ENCODE measurements at places on chromosomes 7 and 10.

DNA sequence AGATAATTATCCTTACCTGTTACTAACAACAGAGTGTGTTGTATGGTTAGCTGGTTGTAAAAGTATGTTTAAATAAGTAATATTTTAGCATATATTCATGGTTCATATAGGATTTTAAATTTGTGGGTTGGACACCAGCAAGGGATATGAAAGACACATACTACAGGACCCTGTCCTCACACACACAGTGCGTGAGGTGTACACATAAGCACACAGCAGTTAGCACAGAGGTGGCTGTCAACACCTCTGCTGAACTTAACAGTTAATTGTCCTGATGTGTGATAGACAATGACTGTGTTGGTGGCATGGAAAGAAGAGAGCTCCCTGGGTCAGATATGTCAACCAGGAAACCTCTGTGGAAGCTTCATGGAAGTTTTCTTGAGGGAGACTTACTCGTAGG, 23.3 kb upstream of the NUP42 start:
- DNase-seq: no peak

GRCh38 chr10:111087968-111088505, 11.2 kb downstream of the ADRA2A start:
- DNase-seq: no peak

DNA sequence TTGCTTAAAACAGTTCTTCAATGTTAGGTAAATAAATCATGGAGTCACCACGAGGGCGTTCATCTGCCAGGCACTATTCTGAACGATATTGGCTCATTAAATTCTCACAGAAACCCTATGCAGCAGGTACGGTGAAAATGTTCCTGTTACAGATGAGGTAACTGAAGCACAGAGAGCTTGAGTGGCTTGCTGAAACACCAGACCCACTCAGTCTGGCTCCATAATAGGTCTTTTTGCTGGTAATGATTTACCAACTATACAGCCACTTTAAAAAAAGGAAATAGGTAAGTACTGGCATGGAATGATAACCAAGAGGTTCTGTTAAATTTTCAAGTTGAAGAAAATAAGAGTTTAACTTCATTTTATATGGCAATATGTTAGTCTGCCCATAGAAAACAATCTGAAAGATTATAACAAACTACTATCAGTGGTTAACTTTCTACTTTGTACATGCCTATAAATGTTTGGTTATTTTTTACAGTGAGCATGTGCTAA, 1.3 kb upstream of the TM9SF3 start:
- no peak for DNase-seq

- no peak for DNase-seq
Measured at GRCh38 chr7:149321978-149322541, 60.1 kb downstream of the ZNF783 start.

GRCh38 chr10:51588984-51589383, 110.4 kb downstream of the CSTF2T start:
- DNase-seq: no peak

DNA sequence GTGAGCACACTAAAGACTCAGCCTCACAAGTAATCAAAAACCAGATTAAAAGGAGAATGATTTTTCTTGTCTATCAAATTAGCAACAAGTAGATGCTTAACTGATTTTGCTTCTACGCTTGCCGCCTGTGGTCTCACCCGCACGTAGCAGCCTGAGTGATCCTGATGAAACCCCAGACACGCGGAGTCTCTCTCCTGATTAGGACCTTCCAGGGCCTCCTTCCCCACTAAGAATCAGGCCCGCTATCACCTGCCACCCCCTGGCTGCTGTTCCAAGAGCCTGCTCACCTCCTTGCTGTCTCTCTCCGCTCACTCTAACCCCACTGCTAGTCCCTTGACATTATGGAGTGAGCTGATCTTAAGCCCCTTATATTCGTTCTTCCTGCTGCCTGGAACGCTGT, 325.9 kb upstream of the NRP1 start:
- DNase-seq: no peak

DNA sequence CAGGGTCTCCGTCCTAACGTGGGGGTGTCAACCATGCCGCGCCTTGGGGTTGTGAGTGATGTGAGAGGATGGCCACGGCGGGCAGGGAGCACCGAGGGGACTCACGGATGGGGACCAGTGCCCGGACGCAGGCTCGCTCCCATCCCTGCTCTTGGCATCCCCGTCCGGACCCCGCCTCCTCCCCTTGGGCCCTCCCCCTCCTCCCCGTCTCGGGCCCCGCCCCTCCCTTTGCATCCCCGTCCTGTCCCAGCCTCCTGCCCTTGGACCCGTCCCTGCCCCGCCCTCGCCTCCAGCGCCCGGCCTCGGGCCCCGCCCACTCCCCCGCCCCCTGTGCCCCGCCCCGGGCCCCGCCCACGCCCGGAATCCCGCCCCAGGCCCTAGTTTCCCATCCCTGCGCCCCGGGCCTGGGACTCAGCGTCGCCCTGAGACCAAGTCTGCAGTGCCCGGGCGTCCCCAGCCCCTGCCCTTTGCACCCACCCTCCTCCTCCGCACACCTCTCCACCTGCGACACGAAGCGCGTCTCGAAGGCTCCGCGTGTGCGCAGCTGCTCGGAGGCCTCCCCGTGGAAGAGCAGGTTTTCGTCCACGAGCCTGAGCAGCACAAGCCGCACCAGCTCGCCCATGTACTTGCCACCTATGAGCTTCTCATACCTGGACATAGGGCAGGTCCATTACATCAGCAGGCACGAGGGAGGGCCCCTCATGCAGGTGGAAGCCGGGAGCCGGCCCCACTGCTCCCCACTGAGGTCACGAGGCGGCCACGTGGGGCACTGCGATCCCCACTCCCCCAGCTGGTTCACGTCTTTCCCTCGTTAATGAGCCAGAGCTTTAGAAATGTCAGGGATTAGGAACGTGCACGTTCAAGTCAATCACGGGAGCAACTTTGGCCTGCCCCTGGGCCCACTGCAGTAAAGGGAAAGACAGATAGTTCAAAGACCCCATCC, 5.1 kb upstream of the MYL7 start:
- no peak for DNase-seq

- DNase-seq: no peak
Measured at GRCh38 chr7:4076701-4077294, 605.3 kb upstream of the FOXK1 start.

DNA sequence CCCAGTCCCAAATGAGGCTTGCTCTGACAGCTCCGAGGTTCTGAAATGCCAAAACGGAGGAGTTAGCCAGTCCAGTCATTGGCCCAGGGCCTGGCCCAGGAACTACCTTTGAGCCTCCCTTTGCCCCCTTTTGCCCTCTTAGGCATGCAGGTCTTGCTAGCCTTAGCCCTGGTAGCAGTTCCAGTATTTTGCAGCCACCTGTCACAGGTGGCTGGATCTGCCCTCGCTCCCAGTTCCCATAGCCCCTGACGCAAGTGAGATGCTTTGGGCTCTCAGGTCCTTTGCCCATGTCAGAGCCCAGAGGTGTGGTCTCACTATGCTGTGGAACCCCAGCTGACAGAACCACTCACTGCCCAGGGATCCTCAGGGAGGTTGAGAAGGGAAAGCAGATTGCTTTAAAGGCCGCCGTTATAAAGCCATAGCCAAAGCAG, 42.0 kb downstream of the GPRIN2 start:
- DNase-seq: no peak

- DNase-seq: no peak
Measured at GRCh38 chr7:68965351-68965750, 632.9 kb upstream of the AUTS2 start.

DNA sequence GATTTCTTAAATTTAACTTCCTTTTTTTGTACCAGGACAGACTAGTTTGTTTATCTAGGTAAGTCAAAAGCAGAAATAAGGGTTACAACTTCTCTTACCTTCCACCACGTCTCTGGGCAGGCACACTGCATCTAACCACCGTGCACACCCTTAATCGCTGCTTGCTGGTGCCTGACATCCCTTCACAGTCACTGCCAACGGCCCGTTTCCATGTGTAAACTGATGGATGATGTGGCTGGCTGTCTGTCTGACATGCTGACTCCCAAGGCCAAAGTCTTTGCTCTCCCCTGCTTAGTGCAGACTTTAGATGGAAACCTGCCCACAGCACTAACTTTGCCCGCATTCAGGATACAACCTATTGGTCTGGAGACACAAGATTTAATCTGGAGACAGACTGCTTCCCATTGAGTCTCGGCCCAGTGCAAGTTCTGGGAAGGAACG, 1.1 kb downstream of the TMEM273 start:
- DNase-seq: no peak

- no peak for DNase-seq
Measured at GRCh38 chr7:134831862-134832261, 52.4 kb downstream of the CALD1 start.

- no peak for DNase-seq
Measured at GRCh38 chr7:142795339-142795863, 24.6 kb downstream of the PRSS2 start.

GRCh38 chr7:36062154-36062815, 90.8 kb upstream of the EEPD1 start:
- DNase-seq: no peak

- no peak for DNase-seq
Measured at GRCh38 chr10:99460070-99460469, 29.6 kb upstream of the GOT1 start.

Data from Panc1 (cell line).